ENCODE measurements at places on chromosomes 13 and 19.
A peak's percentile ranks its signal among the peaks of the same experiment; 100 is the strongest.

DNA sequence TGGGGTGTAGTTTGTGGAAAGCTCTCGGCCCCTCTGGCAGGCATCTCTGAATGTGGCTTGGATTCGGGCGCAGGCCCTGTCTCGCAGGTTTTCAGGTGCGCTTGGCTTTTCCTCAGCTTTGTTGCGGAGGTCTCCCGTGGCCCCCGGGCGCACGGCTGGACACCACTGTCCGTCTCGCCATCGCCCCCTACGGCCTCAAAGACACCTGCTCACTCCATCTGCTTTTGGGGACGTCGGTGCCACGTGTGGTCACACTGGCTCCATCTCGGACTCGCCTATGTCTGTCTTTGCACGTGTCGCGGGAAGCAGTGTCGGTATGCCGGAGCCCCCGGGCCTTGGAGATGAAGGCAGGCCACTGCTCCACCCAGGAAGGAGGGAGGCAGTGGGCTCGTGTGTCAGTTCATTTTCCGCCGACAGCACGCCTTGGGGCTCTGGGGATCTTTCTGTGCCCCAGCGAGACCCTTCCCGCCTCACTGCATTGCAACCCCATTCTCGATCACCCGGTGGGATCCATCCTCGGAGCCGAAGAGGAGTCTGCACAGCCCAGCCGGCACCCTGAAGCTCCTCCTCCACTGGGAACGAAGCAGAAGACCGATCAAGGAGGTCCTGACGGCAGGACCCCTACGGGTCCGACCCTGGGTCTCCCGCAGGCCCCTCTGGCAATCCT, 42.1 kb downstream of the ZNF146 start:
- no peak for DNase-seq

GRCh38 chr13:99883805-99884204, 87.8 kb downstream of the ZIC5 start:
- no peak for DNase-seq

- DNase-seq = no peak
These were observed 23.0 kb downstream of the CUL4A start for GRCh38 chr13:113232208-113233003.

DNA sequence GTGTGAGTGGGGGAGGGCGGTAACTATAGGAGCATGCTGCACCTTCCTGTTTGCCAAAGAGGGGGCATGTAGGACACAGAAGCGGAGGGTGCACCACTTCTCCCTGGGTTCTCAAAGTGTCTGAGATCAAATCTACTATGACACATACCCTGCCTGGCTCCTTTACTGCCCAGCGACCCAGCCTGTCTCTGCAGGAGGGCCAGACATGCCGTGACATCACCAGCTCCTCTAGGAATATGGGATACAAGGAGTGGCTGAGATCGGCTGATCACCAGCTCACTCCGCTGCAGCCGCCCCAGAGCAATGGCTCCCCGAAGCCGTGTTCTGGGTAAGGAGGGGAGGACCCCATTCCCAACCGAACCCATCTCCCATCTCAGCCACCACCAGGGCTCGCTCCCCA, 16.4 kb upstream of the IGFL1 start:
- no peak for DNase-seq

- DNase-seq = no peak
These were observed 14.8 kb downstream of the TBC1D4 start for GRCh38 chr13:75467040-75467728.

GRCh38 chr13:112194167-112194530, 127.2 kb downstream of the SOX1 start:
- no peak for DNase-seq

- no peak for DNase-seq
These were observed 931 bp downstream of the USP12 start for GRCh38 chr13:27170516-27171243.

- no peak for DNase-seq
These were observed 100.5 kb downstream of the FLT1 start for GRCh38 chr13:28394422-28394821.

- DNase-seq = no peak
These were observed 117.6 kb downstream of the DNAJC15 start for GRCh38 chr13:43140985-43141384.

DNA sequence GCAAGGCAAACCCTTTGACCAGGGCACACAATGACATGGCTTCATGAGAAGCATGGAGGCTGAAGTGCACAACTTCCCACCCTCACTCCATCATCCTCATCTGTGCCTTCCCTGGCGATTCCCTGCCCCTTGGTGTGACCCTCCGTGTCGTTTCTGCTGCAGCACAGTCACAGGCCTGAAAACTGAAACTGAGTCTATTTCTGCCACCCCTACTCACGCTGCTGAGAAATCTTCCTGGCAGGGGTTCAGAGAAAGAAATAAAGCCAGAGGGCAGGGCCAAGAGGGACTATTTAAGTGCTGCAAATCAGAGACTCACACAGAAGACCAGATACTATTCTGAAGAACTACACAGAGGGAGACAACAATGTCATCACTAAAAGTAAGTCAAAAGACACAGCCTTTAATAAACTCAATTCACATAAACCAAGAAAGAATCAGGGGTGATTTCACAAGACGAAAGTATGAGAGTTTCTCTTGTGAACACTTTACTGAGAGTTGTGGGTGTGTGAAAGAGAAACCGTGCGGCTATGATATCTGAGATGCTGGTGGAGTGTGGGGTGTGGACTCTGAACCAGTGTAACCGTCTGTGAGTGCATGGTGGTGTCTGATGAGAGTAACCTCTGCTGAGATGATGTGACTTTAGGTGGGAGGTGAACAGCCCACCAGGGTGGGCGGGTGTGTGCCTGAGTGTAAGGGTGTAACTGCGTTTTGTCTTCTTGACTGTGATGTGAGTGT, 23.5 kb downstream of the LGALS16 start:
- no peak for DNase-seq

DNA sequence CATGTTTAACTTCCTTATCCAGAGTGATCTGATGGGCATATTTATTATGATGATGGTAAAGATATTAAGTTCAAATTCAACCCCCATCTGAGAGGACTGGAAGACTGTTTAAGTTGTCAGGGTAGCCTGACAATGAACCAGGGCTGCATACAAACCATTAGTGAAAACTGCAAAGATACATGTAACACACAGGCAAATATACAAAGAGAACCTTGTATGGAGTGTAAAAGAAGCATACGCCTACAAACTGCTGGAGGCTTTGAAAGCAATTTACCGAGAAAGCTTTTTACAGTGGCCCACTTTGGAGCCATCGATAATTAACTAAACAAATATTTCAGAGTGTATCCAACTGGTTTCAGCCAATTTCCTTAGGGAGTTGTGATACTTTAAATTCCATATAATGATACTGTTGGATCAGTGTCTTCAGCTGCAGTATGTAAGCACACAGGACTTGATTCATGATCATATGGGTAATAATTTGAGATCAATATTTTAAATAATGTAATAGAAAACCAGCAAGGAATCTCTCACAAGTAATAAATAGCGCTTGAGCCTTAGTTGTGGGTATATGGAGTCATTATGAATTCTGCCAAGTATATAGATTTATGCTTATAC, 231.5 kb upstream of the SPRY2 start:
- no peak for DNase-seq

DNA sequence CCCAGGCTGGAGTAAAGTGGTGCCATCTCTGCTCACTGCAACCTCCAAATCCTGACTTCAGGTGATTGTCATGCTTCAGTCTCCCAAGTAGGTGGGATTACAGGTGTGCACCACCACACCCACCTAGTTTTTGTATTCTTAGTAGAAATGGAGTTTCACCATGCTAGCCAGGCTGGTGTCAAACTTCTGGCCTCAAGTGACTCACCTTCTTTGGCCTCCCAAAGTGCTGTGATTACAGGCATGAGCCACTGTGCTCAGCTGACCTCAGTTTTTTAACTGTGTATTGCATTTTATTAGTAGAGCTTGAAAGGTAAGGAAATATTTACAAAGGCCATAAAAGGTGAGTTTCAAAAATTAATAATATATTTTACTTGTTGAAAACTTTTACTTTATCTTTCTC, 2.3 kb downstream of the ZNF726 start:
- no peak for DNase-seq

DNA sequence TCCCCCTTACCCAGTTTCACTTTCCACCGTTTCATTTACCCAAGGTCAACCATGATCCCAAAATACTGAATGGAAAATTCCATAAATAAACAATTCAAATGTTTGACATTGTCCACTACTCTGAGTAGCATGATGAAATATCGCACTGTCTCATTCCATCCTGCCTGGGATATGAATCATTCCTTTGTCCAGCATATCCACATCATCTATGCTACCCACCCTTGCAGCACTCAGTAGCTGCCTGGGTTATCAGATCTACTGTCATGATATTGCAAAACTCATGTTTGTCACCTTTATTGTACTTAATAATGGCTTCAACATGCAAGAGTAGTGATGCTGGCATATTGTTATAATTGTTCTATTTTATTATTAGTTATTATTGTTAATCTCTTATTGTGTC, 263.9 kb upstream of the NBEA start:
- DNase-seq = no peak

DNA sequence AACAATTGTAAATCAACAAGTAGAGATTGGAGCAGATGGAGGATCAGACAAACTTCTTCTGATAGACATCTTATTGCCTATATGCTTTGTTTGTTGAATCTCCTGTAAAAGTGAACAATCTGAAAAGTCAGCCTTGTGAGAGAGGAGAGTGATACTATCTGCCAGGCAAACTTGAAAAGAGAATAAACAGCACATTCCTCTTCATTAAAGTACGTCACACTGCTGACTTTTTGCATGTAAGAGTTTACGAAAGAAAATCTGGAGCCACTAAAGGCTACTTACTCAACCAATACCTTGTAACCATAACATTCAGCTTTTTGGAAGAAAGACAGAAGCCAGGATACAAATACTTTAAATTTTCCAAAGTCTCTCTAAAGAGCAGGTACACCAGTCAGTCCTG, 42.5 kb downstream of the EDNRB start:
- DNase-seq = no peak

GRCh38 chr19:5445561-5446055, 9.6 kb upstream of the ZNRF4 start:
- DNase-seq = peak; percentile 35

DNA sequence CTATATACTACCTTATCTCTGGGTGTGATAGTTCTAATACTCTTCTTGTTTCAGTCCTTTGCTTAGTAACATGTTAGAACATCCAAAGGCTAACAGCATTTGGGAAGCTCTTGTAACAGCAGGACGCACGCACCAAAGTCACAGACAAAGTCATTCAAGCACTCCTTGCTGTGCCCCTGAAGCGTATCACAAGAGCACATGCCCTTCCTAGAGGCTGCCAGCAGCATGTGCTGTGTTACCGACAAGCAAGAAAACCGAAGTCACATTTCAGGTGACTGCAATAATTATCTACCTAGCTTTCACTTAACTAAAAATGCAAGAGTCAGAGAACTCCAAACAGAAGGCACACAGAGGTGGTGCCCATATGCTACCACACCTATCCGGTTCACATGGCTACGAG, 194.1 kb downstream of the KLF12 start:
- no peak for DNase-seq

DNA sequence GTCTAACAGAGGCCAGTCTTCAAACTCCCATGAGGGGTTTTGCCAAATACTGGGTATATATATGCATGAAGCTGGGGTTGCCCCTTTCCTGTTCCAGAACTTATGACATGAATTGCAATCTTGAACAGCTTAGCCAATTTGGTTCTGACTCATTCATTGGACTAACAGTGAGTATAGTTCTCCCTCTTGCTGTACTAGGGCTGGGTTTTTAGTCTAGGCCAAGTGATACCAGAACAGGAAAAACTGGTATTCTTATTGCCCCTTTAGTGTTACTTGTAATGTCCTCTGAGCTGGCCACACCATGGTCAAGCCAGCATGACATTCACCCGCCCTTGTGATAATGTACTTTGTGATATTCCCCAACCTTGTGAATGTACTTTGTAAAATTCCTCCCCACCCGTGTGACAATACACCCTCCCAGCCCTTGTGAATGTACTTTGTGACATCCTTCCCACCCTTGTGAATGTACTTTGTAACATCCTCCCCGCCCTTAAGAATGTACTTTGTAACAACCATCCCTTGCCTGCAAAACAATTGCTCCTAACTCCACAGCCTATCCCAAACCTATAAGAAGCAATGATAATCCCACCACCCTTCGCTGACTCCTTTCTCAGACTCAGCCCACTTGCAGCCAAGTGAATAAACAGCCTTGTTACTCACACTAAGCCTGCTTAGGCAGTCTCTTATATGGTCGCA, 26.9 kb downstream of the ZNF846 start:
- no peak for DNase-seq

DNA sequence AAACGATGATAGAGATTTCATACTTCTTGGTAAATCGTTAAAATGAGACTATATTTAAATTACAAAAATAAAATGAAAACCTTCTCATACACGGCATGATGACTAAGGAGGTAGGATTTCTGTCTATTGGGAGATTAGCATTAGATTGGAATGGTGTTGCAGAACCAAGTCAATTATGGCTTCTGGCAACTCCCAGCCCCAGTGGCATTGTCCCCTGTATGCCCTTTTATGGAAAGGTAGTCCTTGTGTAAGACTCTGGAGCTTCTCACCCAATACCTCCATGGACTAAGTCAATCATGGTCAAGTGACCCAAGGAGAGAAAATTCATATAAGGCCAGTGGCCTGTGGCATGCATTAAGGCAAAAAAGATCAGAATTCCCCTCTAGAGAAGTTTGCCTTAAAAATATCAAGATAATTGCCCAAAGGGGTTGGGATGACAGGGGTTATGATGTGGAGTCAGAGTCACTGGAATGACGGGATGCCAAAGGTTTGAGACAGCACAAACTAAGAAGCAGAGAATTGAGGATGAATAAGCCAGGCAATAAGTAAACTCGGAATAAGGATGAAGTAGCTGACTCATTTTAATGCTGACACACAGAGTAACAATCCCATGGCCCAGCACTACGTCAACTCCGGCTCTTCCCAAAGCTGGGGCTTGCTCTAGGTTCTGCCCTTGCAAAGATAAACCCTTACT, 57.8 kb upstream of the POSTN start:
- no peak for DNase-seq

DNA sequence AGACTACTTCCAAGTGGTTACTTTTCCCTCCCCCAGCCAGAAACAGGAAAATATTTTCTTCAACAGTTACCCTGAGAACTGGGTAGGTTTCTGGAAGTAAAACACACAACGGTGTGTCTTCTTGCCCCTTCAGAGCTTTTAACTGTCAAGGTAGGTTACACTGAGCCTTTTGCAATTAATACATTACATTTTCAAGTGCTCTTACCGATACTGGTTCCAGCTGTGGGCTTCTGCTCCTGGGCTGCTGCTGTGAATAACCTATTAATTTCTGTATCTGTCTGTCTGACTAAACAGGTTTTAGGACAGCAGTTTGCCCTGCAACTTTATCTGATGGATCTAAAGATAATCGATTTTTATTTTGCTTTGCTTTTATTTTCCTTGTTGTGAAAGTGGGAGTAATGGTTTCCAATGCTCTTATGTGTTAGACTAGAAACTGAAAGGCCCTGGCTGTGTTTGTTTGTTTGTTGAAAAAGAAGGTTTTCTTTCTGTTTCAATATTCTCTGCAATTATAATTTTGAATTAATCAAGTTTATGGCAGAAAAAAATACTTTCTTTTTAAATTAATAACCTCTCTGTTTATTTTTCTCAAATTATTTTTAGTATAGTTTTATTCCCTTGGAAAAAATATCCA, 196.7 kb upstream of the SLITRK6 start:
- no peak for DNase-seq
